GM13976 (cell line): ENCODE measurements at places on chromosomes 5 and 9.
A peak's percentile ranks its signal among the peaks of the same experiment; 100 is the strongest.

GRCh38 chr5:158769696-158770095 lies 330.0 kb downstream of the EBF1 start:
- DNase-seq = no peak

- no peak for DNase-seq
Observed at GRCh38 chr9:444528-444927, 229.9 kb downstream of the DOCK8 start.

GRCh38 chr5:18305288-18305924 lies 671.1 kb downstream of the TAF11L14 start:
- DNase-seq = peak; percentile 44

GRCh38 chr9:114213566-114213965 lies 58.2 kb downstream of the COL27A1 start:
- DNase-seq = no peak

DNA sequence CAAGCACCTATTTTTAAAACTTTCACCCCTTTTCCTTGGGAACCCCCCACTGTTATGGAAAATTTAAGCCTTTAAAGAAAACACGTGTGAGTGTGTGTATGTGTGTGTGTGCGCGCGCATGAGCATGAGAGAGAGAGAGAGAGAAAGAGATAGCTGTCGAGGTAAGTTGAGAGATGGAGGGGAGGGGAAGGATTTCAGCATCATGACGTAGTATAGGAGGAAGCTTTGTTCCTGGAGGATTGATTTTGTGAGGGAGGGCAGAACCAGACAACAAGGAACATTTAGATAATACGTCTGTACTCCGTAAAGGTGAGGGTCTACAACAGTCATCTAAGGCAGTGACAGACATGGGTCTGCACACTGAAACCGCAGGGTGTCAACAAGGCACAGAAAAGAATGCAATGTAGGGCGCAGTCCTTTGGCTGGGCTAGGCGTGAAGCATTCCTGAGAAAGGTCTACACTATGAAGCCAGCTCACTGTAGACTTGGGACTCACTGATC lies 227.7 kb downstream of the SMARCA2 start:
- DNase-seq = no peak

GRCh38 chr5:115571441-115571878 lies 26.9 kb upstream of the FEM1C start:
- DNase-seq = no peak

DNA sequence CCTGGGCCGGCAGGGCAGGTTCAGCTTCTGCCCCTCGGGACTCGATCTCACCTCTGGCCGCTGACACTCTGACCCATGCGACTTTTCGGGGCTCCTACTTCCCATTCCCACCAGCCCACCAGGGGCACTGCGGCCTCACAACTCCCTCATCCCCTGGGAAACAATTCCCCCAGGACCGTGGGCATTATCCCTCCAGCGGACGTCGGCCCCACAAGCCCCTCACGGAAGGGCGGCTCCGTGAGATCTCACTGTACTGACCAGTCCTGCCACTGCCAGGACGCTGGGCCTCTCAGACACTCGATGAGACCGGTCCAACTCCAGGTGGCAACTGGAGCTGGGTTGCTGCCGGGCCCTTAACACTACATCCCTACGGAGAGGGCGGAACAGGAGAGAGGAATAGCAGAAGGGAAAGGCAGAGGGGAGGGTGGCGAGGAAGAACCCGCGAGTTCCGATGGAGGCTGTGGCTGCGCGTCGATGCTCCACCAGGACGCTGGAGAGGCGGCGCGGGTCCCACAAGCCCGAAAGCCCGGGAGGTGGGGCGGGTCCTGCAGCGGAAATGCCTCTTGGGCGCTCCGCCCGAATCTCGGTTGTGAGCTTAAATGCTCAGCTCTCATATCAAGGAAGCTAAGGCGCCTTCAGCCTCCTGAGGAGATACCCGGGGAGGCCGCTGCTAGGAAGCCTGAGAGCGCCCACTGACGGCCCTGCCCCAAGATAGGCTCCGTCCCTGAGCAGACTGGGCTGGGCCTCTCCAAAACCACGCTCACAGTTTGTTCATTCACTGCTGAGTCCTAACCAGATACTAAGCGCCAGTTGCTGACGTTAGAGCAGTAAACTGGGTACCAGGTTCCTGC lies 36.3 kb downstream of the VCP start:
- DNase-seq = no peak

DNA sequence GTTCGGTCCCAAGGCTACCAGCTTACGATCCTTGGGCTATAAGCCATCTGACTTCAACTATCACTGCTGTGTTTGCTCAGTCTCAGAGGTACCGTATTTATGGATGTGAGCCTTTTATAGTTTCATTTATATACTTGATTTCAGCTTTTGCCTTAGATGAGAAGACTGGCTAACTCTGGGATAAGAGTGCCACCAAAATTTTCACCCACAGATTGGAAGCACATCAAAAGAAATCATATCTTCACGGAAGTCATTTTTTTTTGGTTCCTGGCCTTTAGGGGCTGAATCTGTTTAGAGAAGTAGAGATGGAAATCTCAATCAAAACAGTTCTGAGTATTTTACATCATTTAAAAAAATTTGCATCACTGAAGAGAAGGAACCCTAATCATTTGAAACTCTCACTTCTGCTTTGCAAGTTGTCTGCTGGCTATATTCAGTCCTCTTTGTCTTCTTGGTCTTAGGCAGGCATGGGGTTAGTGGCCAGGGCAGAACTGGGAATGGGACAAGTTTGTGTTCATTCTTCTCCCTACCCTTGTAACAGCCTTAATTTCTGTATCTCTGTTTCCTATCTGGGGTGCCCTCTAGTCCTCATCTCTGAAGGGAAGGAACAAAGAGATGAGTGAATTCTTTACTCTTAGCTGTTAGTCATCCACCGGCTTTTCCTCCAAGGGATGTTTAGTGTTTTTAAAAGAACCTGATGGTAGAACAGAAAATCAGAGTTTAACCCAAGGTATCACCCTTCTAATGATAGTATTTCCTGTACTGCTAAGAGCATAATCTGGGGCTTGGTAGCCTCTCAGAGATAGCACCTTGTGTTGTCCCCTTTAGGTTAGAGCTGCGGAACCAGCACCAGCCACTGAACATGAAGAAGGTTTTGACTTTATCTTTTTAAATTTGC lies 14.1 kb upstream of the TNFAIP8 start:
- DNase-seq = no peak

- no peak for DNase-seq
Observed at GRCh38 chr9:105921057-105921726, 226.9 kb downstream of the TMEM38B start.

DNA sequence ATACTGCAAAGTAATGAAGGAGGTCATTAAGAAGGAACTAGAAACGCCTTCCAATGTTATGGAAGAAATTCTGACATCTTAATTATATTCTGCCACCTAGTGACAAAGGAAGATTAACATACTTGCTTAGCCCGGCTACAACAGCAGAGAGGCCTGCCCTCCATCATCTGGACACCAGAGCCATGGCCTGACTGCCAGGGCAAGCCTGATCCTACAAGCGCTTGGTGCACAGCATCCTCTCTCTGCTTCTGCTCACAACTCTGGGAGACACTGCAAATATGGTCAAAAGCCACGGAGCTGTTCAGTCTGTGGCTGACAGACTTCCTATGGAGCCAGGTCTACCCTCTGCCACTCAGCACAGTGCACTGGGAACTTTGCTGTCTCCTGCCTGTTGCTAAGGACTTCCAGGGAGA lies 87.3 kb upstream of the SLC44A1 start:
- peak; percentile 70 for DNase-seq

GRCh38 chr5:143826951-143827444 lies 15.0 kb downstream of the HMHB1 start:
- DNase-seq = peak; percentile 52

DNA sequence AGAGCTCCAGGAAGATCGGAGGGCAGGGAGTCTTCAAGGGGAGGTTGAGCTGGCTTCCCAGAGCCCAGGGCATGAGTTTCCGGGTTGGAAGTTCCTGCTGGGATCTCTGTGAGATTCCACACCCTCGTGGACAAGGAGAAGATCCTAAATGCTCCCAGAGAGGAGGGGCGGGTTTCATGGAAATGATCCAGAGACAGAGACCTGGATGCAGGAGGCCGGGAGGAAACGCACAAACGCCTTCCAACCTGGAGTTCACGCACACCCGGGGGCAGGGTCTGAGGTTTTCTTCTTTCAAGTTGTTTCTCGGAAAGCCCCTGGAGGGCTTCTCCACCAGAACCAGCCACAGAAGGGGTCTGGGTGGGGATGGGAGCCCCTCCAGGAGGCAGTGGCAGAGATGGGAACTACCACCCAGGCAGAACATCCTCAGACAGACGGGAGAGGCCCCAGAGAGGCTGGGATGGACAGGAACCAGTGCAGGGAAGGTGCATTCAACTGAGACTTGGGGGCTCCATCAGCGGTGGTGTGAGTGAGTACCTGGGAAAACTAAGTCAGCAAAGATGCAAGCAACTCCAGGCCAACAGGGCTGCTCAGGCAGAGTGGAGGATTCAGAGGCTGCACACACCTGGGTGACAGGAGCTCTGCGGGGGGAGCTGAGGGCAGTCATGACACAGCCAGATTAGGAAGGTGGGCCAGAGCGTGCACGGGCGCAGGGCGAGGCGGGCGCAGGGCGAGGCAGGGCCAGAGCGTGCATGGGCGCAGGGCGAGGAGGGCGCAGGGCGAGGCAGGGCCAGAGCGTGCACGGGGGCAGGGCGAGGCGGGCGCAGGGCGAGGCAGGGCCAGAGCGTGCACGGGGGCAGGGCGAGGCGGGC lies 52.1 kb upstream of the EXOC3 start:
- DNase-seq = peak; percentile 61
